Stimulated activated CD8-positive, alpha-beta memory T cell treated with anti-CD3 and anti-CD28 coated beads, Interleukin-4, amount 100 ng/mL, for 1 hour (primary cell): ENCODE measurements at places on chromosomes 4 and X.

- no peak for DNase-seq
These were observed 34.0 kb downstream of the LHFPL1 start for GRCh38 chrX:112645774-112646173.

DNA sequence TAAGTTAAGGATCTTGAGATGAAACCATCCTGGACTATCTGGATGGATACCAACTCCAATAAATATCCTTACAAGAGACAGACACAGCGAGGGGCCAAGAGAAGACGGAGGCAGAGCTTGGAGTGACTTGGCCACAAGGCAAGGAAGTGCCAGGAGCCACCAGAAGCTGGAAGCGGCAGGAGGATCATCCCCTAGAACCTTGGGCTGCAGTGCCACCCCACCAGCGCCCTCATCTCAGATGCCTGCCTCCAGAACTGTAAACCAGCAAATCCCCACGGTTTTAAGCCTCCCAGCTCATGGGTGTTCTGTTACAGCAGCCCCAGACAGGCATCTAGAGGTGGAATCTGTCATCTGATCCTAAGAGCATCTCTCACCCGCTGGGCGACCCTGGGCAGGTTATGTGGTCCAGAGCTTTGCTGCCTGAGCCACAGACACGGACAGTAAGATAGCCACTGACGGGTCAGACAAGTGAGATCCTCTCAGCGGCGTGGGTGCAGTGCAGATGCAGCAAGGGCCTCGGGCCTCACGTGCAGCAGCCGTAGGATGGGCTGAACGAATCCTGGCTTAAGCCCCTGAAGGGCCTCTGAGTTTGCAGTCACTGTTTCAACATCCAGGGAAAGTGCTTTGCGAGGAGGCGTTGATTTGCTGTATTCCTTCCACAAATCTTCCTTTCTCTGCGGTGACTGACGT, 25.1 kb upstream of the MXD4 start:
- DNase-seq, result no peak

DNA sequence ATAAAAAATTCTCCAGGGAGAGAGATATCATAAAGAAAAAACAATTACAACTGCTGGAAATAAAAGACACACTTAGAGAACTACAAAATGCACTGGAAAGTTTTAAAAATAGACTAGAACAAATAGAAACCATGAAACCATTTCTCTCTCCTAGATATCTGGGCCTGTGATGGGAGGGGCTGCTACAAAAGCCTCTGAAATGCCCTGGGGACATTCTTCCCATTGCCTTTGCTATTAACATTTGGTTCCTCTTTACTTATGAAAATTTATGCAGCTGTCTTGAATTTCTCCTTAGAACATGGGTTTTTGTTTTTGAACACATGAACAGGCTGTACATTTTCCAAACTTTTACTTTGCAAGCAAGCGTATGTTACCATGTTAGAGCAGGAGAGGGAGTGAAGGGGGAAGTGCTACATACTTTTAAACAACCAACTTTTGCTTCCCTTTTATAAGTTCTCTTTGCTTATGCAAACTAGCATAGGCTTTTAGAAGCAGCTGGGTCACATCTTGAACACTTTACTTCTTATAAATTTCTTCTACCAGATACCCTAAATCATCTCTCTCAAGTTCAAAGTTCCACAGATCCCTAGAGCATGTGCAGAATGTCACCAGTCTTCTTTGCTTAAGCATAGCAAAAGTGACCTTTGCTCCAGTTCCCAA, 47.9 kb upstream of the PACRGL start:
- DNase-seq, result no peak

GRCh38 chrX:108610141-108610540, 126.2 kb downstream of the IRS4 start:
- DNase-seq, result no peak

DNA sequence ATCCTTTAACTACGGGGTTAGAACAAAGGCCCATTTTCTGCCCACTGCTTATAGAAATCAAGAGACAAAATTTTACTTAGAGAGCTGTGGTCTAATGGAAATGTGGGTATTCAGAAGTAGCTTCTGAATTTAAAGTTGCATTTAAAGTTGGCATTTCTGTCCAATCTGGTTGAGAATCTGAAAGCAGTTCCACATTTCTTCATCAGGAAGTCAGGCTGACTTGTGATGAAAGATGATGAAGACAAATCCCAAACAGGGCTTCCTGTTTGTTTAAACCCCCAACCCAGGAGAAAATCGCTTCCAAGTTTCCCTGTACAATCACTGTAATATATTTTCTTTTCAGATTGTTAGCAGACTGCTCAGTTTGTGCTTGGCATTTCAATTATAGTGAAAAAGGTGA, 345.3 kb downstream of the SPRY1 start:
- no peak for DNase-seq

DNA sequence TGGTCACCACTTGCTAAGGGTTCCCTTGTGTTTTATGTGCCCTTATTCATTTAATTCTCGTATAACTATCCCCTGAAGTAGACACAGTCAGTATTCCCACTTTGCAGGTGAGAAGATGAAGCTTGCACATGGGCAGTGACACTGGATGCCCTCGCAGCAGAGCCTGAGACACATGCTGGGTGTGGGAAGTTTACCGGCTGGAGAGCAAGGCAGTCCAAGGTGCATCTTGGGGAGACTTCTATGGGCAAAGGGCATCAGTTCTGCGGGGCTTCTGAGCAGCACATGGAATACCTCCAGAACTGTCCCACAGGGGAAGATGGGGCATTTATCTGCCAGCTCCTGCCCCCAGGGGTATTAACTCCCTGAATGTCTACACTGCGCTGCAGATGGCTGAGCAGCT, 92.2 kb downstream of the SLC2A9 start:
- DNase-seq, result no peak

- no peak for DNase-seq
These were observed 579 bp downstream of the ABCD1 start for GRCh38 chrX:153725039-153725831.

GRCh38 chrX:149322316-149322715, 182.8 kb downstream of the IDS start:
- DNase-seq, result no peak

DNA sequence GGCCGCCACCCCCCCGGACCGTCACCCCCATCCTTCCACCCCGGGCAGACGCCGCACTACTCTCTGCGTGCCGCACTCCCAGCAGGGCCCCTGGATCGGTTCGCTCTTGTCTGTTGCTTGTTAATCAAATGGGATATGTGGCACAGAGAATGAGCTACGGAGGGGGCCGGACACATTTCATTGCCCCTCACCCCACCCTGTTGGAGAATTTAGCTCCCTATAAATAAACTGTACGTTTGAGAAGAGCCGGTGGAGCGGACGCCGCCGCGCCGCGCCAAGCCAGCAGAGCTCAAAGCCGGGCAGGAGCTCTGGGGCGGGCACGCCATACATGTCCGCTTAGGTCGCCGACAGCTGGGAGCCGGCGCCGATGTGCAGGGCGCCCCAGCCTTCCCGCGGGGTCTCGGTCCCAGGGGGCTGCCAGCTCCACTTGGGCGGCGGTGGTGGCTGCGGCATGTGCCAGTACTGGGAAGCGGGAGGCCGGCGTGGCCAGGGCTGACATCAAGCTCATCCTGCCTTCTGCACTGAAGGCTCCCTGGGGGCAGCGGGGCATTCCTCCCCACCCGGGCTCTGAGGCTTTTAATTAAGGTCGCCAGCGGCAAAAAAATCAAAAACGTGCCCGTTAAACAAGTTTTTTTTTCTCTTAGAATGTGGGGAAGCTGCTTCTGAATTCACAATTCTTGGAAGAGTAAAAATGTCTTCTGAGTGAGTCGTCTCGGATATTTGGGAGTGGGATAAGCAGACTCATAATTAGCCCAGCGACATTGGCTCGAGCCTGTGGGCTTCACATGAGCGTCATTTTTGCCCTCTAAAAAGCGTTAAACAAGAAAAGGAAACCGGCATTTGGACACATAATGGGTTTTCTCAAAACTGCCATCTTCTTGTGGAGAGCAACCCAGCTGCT, 1.1 kb upstream of the PCDH19 start:
- DNase-seq, result no peak

DNA sequence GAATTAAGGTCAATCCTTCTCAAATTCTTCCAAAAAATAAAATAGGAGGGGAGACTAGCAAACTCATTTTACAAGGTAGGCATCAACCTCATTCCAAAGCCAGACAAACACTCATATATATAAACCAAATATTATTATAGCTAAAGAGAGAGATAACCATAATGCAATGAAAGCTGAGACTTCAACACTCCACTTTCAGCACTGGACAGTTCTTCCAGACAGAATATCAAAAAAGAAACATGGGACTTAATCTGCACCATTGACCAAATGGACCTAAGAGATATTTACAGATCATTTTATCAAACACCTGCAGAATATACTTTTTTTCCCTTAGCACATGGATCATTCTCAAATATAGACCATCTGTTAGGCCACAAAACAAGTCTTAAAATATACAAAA, 15.5 kb upstream of the EDA2R start:
- DNase-seq, result no peak

- no peak for DNase-seq
These were observed 44.3 kb downstream of the HELT start for GRCh38 chr4:185062606-185063005.

DNA sequence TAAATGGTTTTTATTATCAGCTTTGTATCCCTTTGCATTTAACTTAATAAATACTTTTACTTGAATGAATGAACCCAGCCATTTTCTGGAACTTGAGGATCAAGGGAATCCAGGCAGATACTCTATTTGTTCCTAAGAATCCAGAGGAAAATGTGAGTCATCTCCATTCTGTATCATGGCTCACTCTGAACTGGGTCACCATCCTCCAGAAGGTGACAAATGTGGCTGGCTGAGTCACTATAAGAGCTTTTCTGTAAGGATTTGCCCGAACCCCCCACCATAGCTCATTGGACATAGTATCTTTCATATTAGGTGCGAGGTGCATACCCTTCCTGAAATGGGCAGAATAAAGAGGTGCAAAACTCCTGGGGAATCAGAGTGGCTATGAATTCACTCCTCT, 25.8 kb downstream of the RTL9 start:
- no peak for DNase-seq

- no peak for DNase-seq
These were observed 146.8 kb downstream of the KLHL4 start for GRCh38 chrX:87664381-87664780.

GRCh38 chr4:112942077-112942476, 107.4 kb upstream of the ANK2 start:
- no peak for DNase-seq

GRCh38 chr4:154015578-154015977, 226.7 kb upstream of the SFRP2 start:
- DNase-seq, result no peak

GRCh38 chrX:5957506-5957905, 271.2 kb downstream of the NLGN4X start:
- DNase-seq, result no peak

DNA sequence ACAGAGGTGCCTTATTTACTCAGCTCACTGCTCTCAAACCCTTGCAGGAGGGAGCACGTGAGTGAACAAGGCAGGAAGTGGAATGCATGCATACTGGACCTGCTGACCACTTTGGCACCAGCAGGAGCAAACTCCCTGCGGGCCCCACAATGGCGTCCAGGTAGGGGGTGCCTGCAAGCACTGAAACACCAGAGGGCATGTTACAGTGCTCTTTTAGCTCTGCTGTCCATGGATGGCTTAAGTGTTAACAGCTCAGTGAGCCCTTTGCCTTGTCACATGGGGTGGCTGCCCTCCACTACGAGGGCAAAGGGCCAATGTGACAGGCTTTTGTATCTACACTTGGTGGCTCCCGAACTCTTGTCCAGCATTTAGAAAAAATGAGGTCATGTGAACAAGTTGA, 199.5 kb upstream of the UGT8 start:
- no peak for DNase-seq

DNA sequence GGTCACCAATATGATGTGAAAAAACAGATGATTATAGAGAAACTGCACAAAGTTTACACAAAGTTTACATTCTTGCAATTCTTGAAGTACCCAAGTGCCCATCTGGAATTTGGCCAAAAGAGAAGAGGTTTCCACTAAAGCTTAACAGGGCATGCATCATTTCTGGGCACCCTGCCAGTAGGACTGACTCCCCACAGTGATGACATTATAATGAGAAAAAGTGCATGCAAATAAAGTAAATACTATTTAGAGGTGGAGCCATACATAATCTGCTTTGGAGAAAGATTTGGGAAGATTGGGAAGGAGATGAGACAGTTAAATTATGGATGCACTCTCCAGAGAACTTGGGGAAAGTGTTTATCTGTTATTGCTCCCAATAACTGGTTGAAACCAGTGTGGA, 93.7 kb upstream of the TRPC3 start:
- no peak for DNase-seq

GRCh38 chrX:69237236-69237635, 72.0 kb upstream of the PJA1 start:
- DNase-seq, result no peak
